Dorsolateral prefrontal cortex (tissue), 122 donors: ENCODE measurements at places on chromosomes 2 and 18.

DNA sequence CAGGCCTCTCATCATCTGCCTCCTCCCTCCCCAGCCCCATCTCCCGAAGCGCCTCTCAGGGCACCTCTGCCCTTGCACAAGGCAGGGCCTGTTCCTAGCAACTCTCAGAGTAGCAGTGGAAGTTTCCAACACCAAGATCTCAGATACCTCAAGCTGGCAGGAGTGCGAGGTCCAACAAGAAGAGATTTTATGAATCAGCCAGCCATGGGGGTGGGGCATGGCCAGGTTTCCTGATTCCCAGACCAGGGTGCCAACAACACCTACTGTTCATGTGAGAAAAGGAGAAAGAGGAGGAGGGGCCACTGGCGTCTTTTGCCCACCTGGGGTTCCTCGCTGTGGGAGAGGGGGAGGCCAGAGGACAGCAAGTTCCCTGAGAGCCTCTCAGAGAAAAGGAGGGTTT, 6.6 kb upstream of the STEAP3 start:
- DNase-seq, result no peak

- DNase-seq, result no peak
Observed at GRCh38 chr2:10232096-10232815, 70.4 kb upstream of the HPCAL1 start.

DNA sequence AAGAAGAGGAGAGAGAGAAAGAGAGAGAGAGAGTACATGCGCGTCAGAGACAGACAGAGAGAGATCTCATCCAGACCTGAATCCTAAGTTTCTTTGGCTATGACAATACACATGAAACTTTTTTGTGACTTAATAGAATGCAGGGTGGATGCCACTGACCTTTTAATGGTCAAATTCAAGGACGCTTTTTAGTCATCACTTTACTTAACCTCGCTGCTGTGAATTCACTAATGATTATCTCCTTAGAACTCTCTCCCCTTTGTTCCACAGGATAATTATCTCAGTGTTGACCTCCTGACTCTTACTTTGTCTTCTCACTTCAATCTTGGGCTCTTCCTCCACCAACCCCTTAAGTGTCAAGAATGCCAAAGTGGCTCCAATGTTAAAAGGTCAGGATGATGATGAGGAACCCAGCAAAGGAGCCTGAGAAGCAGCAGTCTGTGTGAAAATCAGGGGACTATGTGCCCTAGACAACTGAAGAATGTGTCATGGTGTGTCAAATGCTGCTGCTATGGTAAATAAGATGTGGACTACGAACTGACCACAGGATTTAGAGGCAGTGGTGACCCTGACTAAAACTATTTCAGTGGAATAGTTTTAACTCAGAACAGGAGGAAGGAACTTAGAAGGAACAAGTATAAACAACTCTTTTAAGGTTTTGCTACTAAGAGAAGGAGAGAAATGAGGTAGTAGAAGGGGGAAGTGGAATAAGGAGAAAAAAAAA, 382.1 kb downstream of the ZEB2 start:
- DNase-seq, result no peak

GRCh38 chr2:235378246-235378645, 115.6 kb upstream of the AGAP1 start:
- DNase-seq, result no peak

DNA sequence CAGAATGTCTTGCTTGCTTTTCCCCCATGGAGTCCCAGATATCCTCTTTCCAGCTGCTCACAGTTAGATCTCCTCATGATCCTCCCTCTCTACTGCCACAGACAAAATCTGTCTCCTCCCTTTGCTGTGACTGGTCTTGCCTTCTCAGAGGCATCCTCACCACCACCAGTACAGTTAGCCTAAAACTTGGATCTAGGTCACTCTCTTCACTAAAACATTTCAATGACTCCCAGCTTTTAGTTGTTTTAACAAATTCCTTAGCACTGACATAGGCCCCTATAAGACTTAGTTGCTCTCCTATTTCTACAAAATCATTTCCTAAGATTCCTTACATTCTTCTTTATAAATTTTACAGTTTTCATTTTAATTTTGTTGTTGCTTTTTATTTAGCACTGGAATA, 734.2 kb upstream of the CHAC2 start:
- DNase-seq, result no peak

DNA sequence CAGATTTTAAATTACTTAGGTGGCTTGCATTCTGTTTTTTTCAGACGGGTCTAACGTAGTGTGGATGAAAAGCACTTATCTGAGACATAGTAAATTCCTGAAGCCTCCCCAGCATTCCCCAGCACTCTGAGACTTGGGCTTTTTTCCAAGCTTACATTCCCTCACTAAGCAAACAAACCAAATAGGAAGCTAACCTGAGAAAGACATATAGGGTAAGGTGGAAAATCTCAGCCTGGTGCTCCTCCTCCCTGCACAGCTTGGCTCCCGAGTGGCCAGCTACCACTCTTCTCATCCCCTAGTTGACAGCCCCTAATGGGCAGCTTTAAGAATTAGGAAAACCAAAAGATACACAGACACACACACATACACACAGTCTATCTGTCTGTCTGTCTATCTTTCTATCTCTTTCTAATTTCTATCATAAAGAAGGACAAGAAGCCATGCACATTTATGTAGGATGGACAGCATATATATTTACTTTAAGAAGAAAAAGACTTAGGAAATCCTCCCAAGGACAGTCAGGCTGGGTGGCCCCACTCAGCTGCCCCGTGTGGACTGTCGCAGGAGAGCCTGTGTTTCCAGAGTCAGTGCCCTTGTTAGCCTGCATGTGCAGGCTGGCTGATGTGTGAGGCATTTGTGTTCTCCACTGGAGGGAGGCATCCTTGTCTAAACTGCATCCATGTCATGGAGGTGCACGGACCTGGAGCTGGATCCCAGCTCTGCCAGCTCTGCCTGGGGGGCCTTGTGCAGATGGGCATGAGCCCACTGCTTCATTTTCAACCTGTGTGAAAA, 8.2 kb downstream of the CNNM3 start:
- DNase-seq, result no peak

- no peak for DNase-seq
Observed at GRCh38 chr18:53115876-53116585, 776.0 kb downstream of the DCC start.

GRCh38 chr2:195304310-195304709, 352.7 kb upstream of the SLC39A10 start:
- DNase-seq, result no peak

DNA sequence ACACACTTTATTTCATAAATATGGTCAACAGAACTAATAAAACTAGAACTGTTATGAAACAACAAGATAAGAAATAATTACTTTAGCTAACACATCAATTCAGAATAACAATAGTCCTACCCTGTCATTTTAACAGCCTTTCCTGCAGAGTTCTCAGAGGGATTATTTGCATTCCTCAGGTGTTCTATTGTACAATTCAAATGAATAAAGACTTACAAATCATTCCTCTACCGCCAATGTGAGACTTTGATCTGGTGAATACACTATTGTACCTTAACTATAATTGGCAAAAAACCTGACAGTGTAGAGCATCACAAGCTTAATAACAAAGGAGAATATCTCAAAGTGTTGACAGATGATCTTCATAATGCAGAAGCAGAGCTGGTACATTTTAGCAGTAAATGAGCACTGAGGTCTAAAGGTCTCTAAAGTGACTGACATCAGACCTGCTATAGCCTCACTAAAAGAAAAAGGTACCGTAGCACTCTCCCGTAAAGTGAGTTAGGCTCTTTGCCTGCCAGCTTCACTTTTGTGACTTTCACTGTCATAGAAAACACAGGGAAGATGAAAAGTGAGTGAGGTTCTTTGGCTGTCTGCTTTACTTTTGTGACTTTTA, 118.8 kb upstream of the SP3 start:
- no peak for DNase-seq
